MG63 (cell line): ENCODE measurements at places on chromosomes 16 and 17. TPM values are rescaled to one million over a fixed set of nuclear protein-coding genes. Genes with fewer than 3 reads are reported as not detected.

DNA sequence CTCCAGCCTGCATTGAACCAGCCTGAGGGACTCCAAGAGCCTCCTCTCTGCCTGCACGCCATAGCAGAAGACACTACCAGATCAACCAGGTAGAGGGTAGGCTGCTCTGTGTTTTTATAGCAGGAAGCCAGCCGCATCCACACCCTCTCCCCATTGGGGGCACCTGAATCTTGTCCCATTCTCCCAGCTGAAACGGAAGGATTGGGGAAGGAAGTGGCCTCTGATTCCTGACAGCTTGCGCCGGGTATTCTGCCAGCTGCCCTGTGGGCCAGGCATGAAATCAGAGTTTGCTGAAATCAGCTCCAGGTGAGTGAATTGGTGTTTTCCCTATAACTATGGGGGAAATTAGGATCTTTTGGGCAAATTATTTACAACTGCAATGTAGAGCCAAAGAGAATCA is at the start of gene ZP2:
Gene ZP2 (minus strand): TSS at position 89 of the 400 bp plus-strand sequence. CDS start 27 bp downstream, at position 62.
- DNase-seq = no peak

DNA sequence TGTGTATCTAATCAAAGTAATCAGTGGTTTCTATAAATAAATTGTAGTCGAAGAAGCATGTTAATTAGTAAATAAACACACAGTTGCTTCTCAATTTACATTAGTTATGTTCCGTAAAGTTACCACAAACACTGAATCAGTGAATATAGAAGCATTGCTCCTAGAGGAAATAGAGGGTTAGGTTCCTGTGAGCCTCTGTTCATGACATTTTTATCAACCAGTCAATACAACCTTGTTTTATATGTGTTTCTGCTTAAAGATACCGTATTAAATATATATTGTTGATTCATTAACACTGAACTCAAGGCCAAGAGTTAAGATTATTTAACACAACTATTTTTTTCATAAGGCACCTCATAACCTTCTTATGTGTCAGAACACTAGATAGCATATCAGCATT is 134.3 kb downstream of the PPM1E start:
- no peak for DNase-seq

GRCh38 chr17:52606098-52606497 is 447.6 kb upstream of the CA10 start:
- DNase-seq = no peak

The MFSD6L gene
- total RNA-seq = not detected in 2 replicates
